Stimulated activated CD4-positive, alpha-beta T cell treated with anti-CD3 and anti-CD28 coated beads, Interleukin-15, amount 100 ng/mL, for 1 hour (primary cell): ENCODE measurements at places on chromosomes 16 and 17.

DNA sequence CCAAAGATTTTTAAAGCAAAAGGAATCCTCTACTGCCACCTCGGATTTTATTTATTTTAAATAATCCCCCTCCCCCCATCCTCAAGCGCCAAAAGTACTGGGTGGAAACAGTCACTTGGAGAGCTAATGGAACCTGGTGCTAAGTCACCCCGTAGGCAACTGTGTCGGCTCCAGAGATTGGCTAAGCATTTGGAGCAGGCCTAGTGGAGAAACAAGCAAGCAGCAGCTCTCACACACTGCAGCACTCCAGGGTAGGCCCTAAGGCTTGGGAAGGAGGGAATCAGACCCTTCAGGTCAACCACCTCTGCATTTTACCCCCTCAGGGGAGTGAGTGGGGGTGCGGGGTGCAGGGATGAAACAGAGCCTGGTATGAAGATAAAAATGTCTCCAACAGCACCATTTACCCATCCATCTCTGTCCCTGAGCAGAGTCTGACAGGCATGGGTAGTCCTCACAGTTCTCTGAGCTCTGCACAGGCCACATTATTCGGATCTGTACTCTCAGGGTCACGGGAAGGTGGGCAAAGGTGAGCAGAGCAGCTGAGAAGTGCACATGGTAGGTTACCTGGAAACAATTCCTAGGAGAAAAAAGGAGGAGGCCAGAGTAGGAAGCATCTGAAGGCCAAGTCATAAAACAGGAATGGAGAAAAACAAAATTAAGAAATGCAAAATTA, 27.2 kb upstream of the STAC2 start:
- no peak for DNase-seq

DNA sequence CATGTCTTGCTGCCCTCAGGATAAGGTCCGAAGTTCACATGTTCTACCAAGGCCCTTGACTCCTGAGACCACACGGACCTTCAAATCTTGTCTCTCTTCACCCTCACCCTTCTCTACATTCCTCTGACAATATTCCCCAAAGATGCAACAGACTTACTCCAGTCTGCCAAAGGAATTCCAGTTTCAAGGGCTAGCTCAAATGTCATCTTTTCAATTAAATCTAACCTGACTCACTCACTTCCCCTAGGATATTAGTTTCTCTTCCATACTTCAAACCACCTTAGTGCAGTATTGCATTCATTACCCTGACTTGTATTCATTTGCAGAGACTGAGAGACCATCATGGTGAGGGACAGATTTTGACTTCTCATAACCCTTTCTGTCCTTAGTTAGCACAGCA, 59.6 kb upstream of the ADCY9 start:
- no peak for DNase-seq

DNA sequence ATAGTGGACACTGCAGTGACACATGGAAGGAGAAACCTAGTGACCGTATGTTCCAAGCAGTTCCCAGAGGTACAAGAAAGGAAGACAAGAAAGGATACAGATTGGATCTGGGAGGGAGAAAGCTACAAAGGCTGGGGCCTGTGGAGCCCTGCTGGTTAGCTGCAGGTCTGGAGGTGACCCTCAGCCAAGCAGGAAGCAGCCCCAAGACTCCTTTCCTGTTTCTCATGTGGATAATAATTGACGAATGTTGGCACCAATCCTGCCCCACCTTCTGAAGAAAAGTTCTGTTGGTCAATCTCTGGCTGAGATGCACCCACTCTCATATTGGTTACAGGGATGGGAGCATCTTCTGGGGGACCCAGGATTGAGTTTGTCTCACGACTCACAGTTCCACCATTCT, 99.8 kb downstream of the SHISA6 start:
- no peak for DNase-seq

DNA sequence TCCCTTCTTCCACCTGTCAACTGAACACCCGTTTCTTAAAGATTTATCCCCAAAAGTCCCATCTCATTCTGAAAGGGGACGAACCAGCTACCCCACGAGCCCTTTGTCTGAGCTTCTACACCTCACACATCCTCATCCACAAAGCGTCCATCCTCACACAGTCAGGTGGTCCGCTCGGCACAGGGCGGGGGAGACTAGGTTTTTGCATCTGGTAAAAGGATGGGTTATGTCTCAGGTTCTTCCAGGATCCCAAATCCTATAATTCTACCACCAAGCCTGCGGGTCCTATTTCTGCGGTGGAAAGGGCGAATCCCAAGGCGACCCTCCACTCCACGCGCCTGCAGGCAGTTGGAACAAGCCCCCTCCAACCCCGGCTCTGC, 458 bp downstream of the GFOD2 start:
- no peak for DNase-seq

DNA sequence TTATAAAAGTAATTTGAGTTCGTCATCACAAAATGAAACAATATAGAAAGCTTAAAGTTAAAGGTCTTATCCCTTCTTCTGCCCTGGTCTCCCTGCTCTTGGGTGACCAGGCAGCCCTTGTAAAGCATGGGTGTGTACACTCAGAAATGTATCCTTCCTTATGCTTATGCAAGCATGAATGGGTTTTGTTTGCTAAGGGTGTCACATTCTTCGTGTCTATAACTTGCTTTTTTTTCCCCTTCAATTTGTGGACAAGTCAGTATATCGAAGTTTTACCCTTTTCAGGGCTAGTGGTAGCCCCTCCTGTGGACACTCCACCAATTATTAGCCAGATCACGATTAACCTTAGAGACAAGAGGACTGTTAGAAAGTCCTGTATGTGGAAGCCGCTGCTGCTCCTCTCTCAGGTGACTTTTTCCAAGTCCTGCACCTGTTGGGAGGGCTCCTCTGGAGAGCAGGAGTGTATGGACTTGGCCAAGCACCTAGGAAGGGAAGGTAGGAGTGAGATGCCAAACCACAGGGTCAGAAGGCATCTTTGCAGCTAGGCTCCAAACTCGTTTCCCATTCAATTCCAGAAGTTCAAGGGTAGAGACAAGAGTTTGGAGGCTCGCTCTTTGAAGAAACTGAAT, 50.9 kb downstream of the LDHD start:
- no peak for DNase-seq

GRCh38 chr16:68385371-68385770, 62.9 kb downstream of the SMPD3 start:
- no peak for DNase-seq

- no peak for DNase-seq
Measured at GRCh38 chr16:74583926-74584666, 22.8 kb downstream of the GLG1 start.
